ENCODE measurements at places on chromosomes 11 and 22.

- no peak for DNase-seq
Observed at GRCh38 chr11:134536677-134537076, 124.6 kb upstream of the B3GAT1 start.

DNA sequence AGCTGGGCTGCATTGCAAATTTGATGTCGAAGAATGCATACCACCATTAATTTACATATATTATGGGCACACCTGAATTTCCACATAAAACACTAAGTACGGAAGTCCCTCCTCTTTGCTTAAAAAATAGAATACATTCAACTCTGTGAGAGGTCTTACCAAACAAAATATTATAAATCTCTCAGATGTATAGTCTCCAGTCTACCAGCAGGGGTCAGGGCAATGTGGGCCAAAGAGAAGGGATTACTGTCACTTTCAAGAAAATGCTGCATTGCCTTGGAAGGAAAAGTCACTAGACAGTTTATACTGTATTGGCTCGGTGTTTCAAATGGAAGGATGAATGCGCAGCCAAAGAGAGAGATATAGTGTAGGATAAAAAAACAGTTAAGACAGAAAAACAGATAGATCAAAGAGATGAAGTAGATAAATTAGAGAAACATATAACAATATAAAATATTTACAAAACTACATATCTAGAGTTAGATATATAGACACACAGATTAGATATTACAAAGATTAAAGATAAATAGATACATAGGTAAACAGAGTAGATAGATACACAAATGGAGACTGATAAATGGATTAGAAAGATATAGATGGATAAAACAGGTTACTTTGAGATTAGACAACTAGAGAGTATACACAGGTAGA is 20.9 kb downstream of the SERGEF start:
- no peak for DNase-seq

- no peak for DNase-seq
Observed at GRCh38 chr11:62542111-62542745, 4.4 kb downstream of the AHNAK start.

- DNase-seq: no peak
Observed at GRCh38 chr11:45713573-45713972, 48.2 kb upstream of the CHST1 start.

- DNase-seq: no peak
Observed at GRCh38 chr11:47896199-47896598, 48.0 kb upstream of the NUP160 start.

DNA sequence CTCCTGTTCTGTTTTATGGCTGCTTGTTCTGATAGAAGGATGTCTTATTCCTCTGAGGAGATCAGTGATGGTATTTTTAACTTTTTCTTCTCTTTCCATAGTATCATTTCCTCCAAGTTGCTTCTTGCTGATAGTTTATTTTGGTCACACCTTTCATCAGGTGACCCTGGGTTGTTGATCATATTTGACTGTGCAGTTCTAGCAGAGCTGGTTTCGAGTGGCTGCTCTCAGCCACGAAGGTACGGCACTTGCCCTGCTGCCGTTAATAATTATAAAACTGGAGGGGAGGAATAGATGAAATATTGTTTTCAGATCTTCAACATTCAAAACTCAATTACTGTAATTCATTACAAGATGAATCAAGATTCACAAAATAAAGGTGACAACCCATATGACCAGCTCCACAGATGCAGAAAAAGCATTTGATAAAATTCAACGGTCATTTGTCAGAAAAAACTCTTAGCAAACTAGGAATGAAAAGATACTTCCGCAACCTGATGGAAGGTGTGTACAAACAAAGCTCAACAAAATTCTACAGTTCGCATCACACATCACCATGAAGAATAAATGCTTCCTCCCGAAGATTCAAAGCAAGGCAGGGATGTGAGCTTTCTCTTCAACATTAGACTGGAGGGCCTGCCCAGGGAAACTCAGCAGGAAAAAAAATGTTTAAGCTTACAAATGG is 59.2 kb upstream of the RTL6 start:
- no peak for DNase-seq

DNA sequence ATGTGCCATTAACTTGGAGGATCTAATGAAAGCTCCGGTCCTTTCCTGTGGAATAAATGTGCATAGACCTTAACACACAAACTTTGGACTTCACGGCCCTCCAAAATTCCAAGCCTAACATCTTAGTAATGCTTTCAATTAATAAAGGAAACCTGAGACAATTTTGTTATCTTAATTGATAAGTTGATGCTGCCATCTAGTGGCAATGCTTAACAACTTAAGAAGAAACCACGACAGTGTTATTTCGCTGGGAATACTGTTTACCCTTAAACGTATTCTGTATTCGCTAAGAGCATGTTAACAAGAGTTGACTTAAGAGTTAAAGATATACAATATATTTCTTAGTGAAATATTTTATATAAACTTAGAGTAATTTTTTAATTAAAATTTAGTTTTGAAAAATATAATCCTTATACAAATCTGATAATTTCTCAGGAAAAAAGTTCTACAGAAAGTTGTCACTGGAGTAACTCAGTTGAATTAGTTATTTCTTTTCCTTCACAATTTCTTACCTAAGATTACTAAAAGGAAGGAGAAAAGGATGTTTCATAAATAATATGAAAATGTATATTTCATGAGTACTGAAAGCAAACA is 35.0 kb upstream of the OR9G4 start:
- no peak for DNase-seq

DNA sequence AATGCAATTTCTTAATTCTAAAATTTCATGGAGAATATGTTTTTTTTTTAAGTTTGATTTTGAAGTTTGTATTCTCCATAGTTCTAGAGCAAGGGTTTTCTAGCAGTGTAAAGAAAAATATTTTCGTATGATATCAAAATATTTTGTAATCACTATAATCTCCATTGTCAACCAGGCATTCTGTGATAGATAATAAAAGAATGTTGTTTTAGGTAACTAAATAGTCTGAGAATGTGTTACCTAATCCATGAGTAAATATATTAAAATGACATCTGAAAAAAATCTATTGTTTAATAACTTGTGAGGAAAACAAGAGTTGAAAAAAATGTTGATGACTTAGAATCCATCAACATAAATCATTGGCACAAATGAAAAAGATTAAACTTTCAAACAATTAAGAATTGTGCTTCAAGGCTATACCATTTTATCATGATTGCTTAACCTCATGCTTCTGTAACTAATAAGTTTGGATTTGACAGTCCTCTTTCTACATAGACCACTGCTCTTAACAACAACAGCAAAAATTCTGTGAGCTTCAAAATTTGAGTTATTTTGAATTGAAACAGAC is 2211.8 kb downstream of the LRRC4C start:
- DNase-seq: no peak

All from activated naive CD8-positive, alpha-beta T cell treated with anti-CD3 and anti-CD28 coated beads, Interleukin-2, amount 50 U/mL, for 16 hours (primary cell).